ENCODE measurements at places on chromosomes 13 and 19.

DNA sequence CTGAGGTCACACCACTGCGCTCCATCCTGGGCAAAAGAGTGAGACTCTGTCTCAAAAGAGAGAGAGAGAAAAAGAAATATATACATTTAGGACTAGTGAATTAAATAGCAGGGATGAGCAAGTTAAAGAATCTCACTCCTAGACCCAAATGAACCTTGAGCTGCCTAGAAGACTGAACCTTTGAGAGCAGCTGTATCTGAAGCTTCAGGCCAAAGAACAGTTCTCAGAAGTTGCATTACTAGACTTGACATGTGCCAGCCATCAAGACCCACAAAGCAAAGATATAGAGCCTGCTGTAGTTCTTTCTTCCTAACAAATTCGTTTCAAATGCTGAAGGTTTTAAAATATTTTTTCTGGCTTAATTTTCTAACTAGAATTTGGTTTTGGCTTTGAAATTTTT lies 16.6 kb downstream of the DNAJC15 start:
- no peak for DNase-seq

DNA sequence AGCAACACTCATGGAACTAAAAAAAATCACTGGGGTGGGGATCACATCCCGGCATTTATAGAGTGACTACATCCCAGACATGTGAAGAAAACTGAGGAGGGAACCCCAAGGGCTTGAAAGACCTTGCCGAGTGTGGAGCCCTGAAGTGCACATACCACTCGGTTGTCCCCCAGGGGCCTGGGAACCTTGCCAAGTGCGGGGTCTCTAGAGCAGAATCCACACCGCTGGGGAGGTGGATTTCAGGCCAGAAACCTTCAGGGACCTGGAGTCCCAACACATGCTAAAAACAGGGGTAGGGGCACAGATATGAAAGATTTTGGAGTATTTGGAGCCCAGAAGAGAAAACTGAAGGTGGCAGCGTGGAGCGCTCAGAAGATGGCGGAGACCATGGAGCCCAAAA lies 35.2 kb downstream of the ERICH4 start:
- DNase-seq: no peak

DNA sequence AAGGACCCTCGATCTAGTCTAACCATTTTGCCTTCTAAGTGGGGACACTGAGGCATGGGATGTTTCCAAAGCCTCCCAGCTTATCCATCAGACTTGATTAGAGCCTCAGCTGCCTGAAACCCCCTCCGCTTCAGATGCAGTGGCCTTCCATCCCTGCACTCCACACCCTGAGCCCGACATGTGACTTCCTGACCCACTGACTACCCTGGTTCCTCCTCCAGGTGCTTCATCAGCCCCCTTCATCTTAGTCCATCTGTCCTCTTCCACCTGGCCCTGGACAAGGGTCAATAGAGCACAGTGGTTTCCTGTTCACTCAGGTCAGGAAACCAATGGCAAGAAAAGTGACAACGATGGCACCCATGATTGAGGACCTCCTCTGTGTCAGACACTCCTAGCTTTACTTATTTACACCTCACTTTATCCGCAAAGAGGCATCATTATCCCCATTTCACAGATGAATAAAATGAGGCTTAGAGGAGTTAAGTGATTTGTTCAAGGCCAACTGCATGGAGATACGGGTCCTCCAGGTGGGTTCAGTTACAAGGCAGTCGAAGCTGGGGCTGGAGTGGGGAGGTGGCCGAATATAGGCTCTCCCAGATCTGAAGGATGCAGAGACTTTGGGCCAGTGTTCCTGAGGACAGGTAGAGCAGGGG lies 81.6 kb upstream of the TM9SF2 start:
- DNase-seq: no peak

GRCh38 chr19:36851898-36852297 lies 1.2 kb downstream of the ZNF345 start:
- no peak for DNase-seq

DNA sequence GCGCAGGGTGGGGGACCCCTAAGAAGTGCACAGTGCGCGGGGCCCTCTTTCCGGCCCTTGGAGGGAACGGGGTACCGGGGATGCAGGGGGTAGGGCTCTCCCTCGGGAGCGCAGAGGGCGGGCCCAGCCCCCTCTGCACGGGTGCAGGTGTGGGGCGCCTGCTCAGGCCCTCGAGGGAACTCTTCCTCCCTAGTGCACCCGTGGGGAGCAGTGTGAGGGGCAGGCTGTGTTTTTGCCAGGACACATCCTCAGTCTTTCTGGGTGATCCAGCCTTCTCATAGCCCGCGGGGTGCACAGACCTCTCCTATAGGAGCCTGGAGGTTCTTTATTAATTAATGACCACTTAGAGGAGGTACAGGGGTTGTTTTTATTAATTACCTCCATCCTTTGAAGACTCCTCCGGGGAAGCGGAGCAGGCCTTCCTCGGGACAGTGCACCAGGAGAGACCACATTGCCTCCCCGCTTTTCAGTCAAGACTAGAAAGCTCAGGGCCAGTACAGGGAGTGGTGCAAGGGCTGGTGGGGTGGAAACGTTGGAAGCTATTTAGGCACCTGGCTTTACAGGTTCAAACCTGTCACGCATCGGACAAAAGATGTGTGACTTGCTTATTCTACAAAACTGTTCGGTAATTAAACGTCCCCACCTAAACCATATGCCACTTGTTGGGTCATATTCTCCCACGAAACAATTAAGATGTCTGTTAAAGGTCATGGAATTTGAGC lies 598 bp upstream of the GJB6 start:
- no peak for DNase-seq

GRCh38 chr19:1386945-1387683 lies 3.4 kb downstream of the NDUFS7 start:
- no peak for DNase-seq

DNA sequence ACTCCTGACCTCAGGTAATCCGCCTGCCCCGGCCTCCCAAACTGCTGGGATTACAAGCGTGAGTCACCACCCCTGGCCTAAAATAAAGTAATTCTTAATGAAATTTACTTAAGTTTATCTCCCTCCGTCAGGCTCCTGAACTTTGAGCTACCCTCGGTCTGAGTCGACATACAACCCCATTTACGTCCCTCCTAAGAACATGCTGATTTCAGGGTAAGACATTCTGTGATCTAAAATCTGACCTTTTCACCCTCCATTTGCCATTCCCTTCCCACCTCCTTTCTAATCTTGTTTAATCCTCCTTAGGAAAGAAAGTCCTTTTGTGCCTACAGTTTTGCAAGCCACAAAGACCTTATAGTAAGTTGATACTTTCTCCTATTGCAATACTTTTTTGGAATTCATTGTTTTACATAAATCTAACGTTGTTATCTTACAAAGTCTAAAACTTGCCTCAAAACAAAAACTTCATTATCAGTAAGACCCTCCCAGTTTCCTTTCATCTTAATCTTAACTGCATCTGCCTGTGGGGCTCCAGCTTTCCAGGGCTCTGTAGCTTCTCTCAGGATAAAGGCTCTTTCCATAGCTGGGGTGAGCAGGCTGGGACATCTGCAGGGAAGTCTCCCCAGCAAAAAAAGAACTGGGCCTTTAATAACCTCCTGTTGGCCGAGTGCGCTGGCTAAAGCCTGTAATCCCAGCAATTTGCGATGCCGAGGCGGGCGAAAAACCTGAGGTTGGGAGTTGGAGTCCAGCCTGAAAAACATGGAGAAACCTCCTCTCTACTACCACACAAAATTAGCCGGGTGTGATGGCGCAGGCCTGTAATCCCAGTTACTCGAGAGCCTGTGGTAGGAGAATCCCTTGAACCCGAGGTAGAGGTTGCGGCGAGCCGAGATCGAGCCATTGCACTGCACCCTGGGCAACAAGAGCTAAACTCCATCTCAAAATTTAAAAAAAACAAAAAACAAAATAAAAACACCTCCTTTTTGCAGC lies 143.1 kb downstream of the ZNF737 start:
- DNase-seq: no peak

DNA sequence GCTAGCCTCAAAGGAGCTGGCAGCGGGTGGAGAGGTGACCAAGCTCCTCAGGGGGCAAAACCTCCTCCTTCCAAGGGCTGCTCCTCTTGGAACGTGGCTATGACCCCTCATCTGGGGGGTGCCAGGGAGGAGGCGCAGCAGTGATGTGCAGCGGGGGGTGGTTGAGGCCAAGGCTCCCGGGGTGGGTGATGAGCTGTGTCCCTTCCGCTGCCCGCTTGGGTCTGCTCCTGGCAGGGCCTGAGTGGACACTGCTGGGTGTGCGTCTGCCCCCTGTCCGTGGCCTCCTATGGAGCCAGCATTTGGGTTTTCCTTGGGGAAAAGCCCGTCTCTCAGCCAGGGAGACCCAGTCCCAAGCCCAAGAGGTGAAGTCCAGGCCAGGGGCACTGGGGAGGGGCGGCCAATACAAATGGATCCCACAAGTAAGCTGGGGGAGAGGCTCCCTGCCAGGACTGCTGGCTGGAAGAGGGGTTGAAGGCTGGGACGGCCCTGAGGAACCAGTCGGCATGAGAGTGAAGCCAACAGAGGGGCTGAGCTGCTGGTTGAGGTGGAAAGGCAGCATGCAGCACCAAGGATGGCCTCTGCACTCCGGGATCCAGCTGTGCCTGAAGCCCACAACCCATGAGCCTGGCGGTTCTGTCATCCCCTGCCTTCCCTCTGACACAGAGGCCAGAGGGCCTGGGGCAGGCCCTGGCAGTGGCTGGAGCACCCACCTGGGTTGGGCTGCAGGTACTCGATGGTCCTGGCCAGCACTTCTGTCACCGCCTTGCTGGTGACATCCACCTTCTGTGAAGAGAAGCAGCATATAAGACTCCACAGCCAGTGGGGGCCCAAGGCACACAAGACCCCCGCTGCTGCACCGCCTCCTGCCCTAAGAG lies 22.7 kb downstream of the MPND start:
- no peak for DNase-seq

- no peak for DNase-seq
Observed at GRCh38 chr13:48029859-48030258, 7.7 kb upstream of the NUDT15 start.

DNA sequence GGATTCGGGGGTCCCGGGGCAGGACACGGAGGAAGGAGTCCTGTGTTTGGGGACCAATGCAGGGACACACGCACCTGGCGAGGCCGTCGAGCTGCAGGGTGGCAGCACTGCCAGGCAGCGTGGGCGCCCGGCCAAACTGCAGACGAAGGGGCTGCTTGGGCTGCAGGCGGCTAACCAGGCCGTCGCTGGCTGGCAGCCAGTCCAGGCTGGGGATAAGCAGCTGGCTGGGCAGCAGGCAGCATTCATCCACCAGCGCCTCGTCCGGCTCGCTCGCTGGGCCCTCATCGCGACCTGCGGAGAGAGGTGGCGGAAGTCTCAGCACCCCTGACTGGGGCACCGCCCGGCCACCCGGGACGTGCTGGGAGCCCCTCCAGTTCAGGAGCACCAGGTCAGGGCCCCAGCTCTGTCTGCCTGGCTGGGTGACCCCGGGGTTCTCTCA lies 11.5 kb downstream of the CFD start:
- no peak for DNase-seq

GRCh38 chr13:36431204-36432105 lies 840 bp upstream of the CCNA1 start:
- no peak for DNase-seq

GRCh38 chr19:4988770-4989251 lies 19.9 kb downstream of the KDM4B start:
- DNase-seq: no peak

GRCh38 chr13:91238036-91238435 lies 109.5 kb upstream of the MIR17HG start:
- no peak for DNase-seq

GRCh38 chr19:48780631-48781391 lies 25.5 kb downstream of the FGF21 start:
- no peak for DNase-seq

GRCh38 chr19:46904114-46905060 lies 43.6 kb downstream of the ARHGAP35 start:
- no peak for DNase-seq

DNA sequence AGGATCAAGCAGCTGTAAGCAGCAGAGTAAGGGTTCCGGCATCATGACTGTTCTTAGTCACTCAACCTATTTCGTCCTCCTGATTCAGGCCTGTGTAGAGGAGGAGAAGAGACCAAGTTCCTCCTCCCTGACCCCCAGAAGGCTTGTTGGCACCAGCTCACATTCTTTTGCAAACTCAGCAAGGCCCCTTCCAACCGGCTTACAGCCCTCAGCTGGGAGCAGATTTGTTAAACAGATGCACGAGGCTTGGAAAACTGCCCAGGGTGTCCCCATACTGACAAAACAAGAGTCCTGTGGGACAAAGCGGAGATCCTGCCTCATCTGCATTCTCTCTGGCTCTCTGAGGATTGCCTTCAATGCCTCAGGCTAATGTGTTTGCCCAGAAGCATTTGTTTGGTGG lies 113.2 kb upstream of the SOX21 start:
- DNase-seq: no peak

- DNase-seq: no peak
Observed at GRCh38 chr19:10122045-10122444, 2.3 kb upstream of the EIF3G start.

DNA sequence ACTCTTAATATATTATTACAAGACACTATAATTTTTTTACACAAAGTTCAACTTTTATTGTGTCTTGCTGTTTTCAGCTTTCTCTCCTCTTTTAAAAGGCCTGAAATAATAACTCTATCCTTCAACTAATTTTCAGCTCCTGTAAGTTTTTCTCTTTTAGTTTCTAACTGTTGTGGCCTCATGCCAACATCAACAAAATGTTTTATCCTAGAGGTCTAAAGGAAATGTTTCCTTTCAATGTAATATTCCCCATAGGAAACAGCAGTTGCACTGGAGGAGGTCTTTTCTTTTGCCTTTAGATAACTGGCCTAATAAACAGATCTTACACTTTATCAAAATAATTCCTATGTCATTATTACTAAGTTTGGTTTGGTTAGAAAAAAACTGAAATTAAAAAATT lies 8.5 kb upstream of the ZNF616 start:
- DNase-seq: no peak

DNA sequence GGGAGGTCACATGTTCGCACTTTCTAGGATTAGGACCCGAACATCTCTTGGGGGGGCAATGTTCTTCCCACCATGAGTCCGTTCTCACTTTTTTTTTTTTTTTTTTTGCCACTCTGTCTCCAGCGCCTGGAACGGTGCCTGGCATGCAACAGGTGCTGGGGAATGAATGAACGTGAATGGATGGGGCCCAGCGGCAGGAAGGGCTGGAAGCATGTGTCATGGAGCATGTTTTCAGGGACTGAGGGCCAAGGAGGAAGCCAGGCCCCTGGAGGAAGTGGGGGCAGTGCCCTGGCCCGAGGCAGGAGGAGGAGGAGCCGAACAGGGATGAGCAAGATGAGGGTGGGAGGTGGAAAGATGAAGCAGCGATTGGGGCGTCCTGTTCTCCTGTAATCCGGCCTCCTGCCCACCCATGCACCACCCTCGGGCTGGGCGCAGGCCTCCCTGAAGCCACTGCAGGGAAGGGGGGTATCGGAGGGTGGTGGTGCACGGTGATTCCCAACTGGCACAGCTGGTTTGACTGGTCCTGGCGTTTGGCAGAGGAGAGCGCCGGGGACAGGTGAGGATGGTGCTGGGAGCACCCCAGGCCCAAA lies 8.8 kb upstream of the SULT2B1 start:
- no peak for DNase-seq

- no peak for DNase-seq
Observed at GRCh38 chr19:30376272-30376671, 4.1 kb downstream of the ZNF536 start.
